ENCODE measurements at places on chromosomes 4 and X.

DNA sequence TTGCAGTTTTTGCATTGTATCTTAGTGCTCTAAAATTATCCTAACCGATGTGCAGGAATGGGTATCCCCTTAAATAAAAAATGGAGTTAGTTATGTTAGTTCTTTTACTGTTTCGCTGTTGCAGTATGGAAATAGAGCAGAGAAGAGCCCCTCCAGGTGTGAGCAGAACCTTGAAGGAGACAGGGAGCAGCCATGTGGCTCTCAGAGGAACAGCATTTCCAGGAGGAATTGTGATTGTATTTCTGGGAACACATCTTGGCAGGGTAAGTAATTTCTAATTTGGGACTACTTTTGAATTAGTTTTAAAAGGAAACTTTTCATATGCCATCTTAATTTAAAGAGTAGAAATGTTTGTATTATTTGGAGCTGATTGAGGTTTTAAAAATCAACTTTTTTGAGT lies 5.3 kb upstream of the CCDC158 start:
- no peak for DNase-seq

- peak; percentile 60 for DNase-seq
Observed at GRCh38 chr4:150782311-150782710, 200.4 kb downstream of the MAB21L2 start.

- DNase-seq: no peak
Observed at GRCh38 chr4:2074588-2074987, 15.5 kb downstream of the NAT8L start.

- no peak for DNase-seq
Observed at GRCh38 chr4:186778134-186778533, 54.5 kb upstream of the FAT1 start.

DNA sequence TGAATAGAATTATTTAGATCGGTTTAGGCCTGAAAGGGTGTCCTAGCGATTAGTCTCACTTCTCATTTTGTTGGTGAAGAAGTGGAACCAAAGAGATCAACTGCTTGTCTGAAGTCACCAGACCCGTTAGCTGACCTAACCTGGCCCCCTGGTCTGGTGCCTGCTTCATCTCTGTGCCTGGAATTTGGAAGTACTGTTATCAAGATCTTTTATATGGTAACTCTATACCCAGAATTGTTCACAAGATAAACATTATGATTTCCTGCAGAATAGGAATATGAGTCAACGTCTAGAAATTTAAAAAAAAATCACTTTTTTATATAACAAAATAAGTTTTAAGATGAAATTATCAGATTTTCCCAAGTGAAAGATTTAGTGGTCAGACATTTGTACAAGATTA lies 37.2 kb downstream of the LRP2BP start:
- DNase-seq: no peak

DNA sequence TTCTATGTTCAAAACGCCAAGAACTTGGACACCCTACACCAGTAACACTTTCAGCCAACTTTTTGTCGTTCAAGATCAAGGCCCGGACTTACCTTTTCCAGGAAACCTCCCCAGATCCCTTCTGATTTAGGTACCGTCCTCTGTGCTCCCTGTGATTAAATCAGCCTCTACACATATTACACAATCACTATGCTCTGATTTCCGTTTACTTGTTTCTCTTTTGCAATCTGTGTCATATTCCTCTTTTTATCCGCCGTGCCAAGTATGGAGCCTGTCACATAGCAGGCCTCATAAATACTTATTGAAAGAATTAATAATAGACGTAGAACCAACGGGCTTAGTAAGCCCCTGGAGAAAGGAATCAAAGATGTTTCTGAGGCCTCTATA lies 722 bp upstream of the TMEM33 start:
- no peak for DNase-seq

DNA sequence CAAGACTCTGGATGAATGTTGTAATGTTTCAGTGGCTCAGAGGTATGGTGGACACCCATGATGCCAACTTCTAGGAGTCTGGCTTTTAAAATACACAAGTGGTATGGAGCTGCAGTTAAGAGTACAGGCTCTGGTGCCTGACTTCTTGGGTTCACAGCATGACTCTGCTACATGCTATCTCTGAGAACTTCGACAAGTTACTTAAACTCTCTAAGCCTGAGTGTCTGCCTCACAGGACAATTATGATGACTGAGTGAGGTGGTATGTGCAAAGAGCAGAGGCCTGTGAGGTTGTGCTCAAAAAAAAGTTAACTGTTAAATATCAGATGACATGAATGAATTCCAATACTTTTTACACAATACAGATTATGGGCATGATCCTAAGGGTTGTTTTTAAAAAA lies 90.9 kb upstream of the SRD5A3 start:
- no peak for DNase-seq

- DNase-seq: no peak
Observed at GRCh38 chr4:964346-965025, 8.9 kb downstream of the DGKQ start.

GRCh38 chrX:63128509-63128908 lies 222.6 kb downstream of the SPIN4 start:
- DNase-seq: no peak

DNA sequence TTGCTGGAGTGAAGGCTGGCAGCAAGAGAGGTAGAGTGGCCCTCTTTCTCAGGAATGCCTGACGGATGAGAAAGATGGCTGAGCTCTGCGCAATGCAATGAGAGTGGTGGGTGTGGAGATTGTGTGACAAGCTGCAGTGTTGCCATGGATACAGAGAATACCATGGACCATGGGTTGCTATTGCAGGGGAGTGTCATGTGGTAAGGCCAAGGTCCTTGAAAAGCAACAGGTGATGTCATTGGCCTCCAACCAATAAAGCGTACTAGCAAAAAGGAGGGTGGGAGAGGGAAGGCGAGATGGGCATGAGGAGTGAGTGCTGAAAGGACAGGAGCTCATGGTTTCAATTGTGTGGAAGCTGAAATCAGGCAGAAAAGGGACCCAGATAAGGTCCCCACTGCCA lies 1.8 kb downstream of the PNMA5 start:
- no peak for DNase-seq

- no peak for DNase-seq
Observed at GRCh38 chr4:61514991-61515390, 314.9 kb downstream of the ADGRL3 start.

DNA sequence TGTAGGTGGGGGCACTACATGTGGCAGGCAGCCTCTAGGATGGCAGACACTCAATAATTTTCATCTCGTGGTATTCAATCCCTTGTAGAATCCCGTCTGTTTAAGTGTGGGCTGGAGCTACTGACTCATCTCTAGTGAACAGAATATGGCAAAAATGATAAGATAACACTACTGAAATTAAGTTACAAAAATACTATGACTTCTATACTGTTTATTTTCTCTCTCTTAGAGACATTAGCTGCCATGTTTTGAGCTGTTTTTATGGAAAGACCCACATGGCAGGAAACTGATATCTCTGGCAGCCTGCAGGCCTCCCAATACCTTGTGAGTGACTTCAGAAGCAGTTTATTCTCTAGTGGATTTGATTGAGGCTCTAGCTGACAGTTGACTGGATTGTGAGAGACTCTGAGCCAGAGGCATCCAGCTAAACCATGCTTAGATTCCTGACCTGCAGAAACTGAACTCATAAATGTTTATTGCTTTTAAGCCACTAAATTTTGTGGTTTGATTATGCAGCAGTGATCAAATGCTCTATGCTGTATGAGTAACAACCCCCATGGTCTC lies 298.8 kb upstream of the CTSO start:
- DNase-seq: no peak

DNA sequence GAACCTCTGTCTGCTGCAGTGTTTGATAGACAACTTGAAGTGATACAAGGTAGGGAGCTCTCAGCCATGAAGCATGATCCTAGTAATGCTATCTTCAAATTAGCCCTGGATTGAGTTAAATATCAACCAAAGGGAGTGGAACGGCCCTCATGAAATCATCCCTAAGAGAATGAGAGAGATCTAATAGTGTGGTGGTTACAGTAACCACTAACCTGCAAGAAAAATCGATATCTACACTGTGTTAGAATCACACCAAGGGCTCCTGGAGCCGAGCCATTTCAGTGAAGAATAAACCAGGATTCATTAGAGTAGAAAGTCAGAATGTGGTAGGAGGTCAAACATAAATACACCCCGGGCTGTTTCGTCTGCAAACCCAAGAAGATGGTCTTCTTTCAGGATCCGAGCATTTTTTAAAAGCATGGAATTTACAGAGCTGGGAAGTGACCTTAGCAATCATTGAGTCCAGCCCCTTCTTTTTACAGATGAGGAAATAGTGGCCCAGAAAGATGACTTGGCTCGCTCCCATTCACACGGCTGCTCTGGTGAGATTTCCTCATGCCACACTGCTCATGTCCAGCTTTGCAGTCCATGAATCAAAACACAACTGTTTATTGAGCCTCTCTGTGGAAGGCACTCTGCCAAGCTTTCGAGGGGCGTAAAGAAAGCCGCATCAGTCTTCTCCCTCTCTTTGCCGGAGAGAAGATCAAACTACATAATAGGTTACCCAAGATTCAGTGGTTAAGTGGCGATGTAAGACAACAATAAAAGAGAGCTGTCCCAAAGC lies 5.5 kb upstream of the DCTD start:
- DNase-seq: no peak

GRCh38 chr4:5883916-5884315 lies 9.0 kb downstream of the CRMP1 start:
- no peak for DNase-seq

GRCh38 chrX:7093305-7093704 lies 54.2 kb upstream of the STS start:
- DNase-seq: no peak

GRCh38 chrX:41350976-41351569 lies 17.1 kb downstream of the DDX3X start:
- no peak for DNase-seq

GRCh38 chr4:7359400-7360062 lies 75.2 kb downstream of the PSAPL1 start:
- no peak for DNase-seq

- no peak for DNase-seq
Observed at GRCh38 chrX:19912-20571, 261.1 kb upstream of the PLCXD1 start.

DNA sequence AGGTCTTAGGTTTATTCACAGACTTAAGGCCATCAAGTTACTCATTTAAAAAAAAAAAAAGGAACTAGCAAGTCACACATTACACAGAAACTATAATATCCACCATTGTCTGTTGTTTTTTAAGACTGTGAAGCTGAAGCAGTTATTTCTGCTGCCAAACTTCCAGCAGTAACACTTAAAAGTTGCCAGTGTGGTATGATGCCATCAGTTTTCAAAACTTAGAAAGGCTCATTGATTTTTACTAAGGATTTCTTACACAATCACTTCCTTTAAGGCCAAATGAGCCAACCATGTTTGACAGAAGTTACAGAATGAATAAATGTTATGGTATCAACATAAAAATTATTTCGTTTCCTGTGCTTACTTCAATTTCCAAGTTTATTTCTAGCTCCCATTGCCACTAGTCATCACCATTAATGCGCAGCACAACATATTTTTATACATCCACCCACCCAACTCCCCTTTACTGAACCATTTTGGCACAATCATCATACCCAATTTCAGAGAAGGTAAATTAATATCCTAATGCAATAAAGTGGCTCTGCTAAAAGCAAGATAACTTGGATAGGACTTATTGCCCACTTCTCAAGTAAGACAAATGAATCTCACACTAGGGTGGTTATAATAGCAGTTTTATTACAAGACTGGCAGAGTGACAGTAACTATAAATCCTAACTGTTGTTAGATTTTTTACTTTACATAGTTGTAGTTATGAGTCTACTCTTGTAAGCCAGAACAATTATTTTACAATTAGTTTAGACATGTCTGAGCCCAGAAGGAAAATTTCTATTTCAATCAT lies 13.1 kb downstream of the PDGFC start:
- DNase-seq: no peak

DNA sequence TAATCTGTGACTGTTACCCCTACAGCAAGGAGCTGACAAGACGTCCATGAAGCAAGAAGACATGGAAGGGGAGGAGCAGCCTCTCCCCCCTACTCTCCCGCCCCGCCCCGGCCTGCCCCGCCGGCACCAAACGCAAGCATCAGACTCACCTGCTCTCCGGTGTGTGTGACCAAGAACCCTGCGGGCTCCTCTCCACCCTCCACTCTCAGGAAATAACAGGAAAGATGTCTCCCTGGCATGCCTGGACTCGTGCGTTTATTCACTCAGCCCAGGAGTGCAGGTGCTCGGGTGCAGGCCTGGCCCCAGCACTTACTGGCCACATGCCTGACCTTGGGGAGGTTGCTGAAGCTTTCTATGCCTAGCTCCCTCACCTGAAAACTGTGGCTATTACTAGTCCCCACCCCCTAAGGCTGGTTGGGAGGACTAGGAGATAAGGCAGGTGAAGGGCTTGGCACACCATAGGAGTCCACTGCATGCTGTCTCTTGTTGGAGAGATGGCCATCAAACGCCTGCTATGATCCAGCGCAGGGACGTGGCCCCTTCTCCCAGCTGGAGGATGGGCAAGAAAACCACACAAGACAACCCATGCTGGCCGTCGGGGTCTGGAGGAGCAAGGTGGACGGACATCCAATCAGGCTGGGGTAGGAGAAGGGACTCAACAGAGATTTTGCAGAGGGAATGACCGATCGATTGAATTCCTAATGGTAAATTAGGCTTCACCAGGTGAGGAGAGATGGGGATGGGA lies 34.9 kb upstream of the CLDN24 start:
- no peak for DNase-seq

GRCh38 chr4:101020956-101021355 lies 326.4 kb downstream of the PPP3CA start:
- DNase-seq: no peak
